ENCODE measurements at places on chromosomes 5 and 9. TPM values are rescaled to one million over a fixed set of nuclear protein-coding genes. Genes with fewer than 3 reads are reported as not detected.

The PNPLA7 gene
- total RNA-seq, result 0.60 TPM

The PDE4D gene
- total RNA-seq, result 2.9 TPM

The CCL28 gene
- total RNA-seq, result 0.68 TPM

The OMD gene
- 1.9 TPM for total RNA-seq
